Karpas-422 (cell line): ENCODE measurements at places on chromosomes 4 and X.

DNA sequence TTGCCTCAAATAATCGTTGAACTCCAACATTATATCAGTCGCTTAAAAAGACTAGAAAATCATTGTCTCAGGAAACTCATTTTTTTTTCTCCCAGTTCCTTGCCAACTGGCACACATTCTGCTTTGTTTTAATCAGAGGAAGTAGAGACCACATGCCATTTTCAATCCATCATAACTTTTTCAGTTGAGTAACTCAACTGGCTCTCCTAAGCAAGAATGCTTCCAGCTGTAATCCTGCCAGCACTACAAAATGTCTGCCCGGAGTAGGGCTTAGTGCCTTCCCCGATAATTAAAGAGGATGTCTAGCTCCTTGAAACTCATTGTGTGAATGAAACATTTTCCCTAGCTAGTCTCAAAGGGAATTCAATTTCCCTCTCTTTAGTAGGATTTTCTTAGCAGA lies 33.0 kb downstream of the FREM3 start:
- DNase-seq = no peak

DNA sequence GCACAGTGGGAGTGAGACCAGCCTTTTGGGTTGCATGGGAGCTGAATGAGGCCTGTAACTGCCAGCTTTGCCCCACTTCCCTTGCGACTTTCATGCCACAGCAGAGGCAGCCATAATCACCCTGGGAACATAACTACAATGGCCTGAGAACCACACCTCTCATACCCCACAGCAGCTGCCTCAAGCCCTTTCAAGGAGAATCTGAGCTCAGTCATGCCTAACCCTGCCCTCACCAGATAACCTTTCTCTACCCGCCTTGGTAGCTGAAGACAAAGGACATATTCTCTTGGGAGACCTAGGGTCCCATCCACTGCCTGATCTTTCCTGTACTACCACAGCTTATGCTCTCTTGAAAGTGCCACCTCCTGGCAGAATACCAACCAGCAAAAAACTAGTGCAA lies 599.9 kb upstream of the IGFBP7 start:
- no peak for DNase-seq

- no peak for DNase-seq
These were observed 23.0 kb downstream of the HMX1 start for GRCh38 chr4:8848507-8849265.

DNA sequence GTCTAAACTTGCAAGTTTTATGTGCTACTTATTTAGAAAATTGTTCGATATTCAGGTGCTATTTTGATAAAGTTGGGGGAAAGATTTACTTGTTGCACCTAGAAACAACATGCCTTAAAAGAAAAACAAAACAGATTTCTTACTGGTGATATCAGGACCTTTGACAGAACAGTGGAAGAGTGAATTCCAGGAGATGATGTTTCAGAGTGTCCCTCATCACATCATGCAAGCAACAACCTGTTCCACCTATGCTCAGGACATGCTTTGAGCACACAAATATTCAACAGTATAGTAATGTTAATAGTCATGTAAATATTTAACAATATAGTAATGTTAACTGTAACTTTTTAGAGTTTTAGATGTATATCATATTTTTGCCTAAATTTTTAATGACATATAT lies 23.9 kb upstream of the RNF128 start:
- no peak for DNase-seq

DNA sequence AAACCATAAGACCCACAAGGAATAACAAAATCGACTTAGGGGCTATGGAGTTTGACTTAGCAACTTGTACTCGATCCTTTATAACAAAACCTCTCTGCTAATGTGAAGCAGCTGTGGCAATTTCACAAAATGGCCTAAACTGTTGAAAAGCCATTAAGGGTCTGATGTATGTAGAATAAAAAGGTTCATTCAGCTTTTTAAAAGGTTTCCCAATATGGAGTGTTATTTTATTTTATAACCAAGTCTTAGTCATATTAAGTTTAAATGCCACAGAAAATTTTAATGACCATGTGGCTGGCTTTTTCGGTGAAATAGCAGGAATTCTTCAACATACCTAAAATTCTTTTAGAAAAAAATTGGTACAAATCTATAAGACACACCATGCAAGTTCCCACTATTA lies 291.8 kb upstream of the HAND2 start:
- DNase-seq = no peak

DNA sequence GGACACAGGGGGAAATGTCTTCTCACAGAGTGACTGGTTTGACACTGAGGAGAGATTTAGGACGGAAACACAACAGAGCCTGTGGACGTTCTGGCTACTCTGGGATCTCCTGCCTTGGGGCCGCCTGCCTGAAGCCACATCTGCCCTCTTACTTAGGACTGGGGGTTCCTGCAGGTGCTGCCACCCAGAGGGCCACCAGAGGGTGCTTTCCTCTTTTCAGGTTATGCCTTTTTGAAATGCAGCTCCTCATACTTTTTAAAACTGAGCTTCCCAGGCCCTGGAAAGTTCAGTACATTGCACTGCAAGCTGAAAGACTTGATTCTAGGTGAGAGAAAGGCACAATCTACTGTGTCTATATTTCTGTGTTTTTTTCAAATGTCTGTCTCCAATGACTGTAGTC lies 92.2 kb upstream of the PGRMC2 start:
- DNase-seq = peak; percentile 93

GRCh38 chr4:5918331-5918985 lies 25.6 kb upstream of the CRMP1 start:
- no peak for DNase-seq

- no peak for DNase-seq
These were observed 165.6 kb upstream of the BOD1L1 start for GRCh38 chr4:13793020-13793710.

DNA sequence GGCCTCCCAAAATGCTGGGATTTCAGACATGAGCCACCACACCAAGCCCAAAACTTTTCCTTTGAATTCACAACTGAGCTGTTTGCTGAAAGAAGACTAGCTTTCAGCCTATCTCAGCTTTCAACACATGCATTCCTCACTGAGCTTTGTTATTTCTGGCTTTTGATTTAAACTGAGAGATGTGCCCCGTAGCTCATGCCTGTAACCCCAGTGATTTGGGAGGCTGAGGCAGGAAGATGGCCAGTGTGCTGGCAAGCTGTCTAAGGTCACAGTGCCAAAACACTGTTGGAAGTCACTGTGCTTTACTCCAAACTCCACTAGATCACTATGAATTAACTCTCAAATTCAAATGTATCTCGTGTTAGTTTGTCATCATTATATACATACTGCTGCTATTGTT lies 779.5 kb downstream of the TRIML1 start:
- no peak for DNase-seq

- DNase-seq = no peak
These were observed 358.4 kb downstream of the ARHGAP24 start for GRCh38 chr4:85833302-85833701.

GRCh38 chr4:6779667-6780565 lies 2.6 kb upstream of the KIAA0232 start:
- peak; percentile 48 for DNase-seq

DNA sequence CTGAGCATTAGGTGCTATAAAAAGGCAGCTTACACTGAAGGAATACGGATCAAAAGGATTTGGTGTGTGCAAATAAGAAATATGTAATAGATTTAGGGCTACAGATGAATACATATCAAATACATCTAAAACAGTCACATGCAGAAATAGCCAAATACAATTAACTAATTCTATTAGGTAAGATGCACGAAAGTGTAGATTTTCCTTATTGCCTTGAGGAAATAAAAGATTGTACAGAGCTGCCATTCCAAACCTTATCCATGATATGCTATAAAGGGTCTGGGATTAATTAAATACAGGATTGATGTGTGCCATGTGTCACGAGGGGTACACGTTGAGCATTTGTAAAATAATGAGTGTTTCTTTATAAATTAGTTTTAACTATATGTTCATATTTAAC lies 107.0 kb upstream of the ELOVL6 start:
- no peak for DNase-seq

DNA sequence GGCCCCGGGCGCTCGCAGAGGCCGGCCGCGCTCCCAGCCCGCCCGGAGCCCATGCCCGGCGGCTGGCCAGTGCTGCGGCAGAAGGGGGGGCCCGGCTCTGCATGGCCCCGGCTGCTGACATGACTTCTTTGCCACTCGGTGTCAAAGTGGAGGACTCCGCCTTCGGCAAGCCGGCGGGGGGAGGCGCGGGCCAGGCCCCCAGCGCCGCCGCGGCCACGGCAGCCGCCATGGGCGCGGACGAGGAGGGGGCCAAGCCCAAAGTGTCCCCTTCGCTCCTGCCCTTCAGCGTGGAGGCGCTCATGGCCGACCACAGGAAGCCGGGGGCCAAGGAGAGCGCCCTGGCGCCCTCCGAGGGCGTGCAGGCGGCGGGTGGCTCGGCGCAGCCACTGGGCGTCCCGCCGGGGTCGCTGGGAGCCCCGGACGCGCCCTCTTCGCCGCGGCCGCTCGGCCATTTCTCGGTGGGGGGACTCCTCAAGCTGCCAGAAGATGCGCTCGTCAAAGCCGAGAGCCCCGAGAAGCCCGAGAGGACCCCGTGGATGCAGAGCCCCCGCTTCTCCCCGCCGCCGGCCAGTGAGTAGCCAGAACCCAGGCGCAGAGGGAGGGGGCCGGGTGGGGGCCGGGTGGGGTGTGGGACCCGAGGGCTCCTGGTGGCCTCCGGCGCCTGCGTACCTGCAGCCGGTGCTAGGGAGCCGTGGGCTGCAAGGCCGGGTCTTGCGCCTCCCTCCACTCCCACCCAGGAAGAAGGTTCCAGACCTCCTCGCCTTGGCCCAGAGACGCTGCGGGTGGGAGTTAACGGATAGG lies 534 bp downstream of the MSX1 start:
- peak; percentile 56 for DNase-seq

GRCh38 chrX:75229774-75230173 lies 44.1 kb upstream of the UPRT start:
- no peak for DNase-seq

DNA sequence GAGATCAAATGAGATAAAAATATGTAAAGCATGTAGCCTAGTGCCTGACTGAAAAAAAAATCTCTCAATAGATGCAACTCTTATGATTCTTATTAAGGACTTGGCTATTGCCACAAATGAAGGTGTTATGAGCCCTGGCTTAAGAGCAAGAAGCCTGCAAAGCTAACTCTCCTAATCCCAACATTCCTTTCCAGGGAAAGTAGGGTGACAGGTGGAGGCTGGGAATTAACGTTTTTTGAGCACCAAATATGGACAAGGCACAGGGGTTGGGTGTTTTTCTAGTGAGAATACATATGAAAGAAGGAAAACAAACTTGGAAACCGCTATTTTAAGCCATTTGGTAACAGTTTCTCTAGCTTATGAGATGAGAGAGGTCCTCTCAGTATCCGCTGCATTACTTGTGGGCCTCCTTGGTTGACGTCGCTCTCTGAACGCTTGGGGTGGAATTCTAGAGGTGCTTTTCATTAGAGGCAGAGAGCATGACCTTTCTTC lies 2.4 kb downstream of the RHOH start:
- peak; percentile 81 for DNase-seq

GRCh38 chrX:2829469-2830246 lies 928 bp downstream of the GYG2 start:
- DNase-seq = no peak

GRCh38 chr4:74202062-74202586 lies 44.2 kb downstream of the MTHFD2L start:
- no peak for DNase-seq

DNA sequence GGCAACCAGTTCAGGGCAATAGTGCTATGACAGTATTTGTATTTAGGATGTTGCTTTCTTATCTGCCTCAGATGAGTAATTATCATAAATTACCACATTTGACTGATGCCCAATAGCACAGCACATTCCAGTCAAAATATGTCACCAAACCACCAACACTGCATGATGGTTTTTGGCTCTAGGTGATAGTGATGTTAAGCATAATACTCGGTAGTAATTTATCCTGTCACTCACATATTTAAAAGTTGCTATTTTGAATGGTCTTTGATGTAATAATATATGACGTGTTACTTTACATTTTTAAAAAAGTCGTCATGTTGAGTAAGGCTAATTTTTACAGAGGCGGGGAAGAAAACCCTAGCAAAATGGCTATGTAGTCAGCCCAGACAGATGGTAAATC lies 42.5 kb downstream of the UNC5C start:
- DNase-seq = no peak
